ENCODE measurements at places on chromosomes 1 and 21.

GRCh38 chr1:157352817-157353408, 199.4 kb downstream of the FCRL5 start:
- no peak for DNase-seq

- DNase-seq, result no peak
These were observed at the start of gene TMOD4 for GRCh38 chr1:151175863-151176262. Gene TMOD4, minus strand, starts transcription at chr1:151175981. Its CDS starts 1,106 bp downstream, at chr1:151174875.

GRCh38 chr1:64031236-64031635, 172.2 kb upstream of the UBE2U start:
- no peak for DNase-seq

- no peak for DNase-seq
These were observed at the start of gene LCK for GRCh38 chr1:32250893-32251716. Gene LCK, plus strand, starts transcription at chr1:32251265. Its CDS starts 23,065 bp downstream, at chr1:32274330.

- DNase-seq, result no peak
These were observed 464 bp downstream of the ACBD6 start for GRCh38 chr1:180501865-180502360.

GRCh38 chr1:12179111-12179519, 12.3 kb downstream of the TNFRSF1B start:
- DNase-seq, result no peak

- no peak for DNase-seq
These were observed 5.3 kb downstream of the E2F2 start for GRCh38 chr1:23525558-23526250.

DNA sequence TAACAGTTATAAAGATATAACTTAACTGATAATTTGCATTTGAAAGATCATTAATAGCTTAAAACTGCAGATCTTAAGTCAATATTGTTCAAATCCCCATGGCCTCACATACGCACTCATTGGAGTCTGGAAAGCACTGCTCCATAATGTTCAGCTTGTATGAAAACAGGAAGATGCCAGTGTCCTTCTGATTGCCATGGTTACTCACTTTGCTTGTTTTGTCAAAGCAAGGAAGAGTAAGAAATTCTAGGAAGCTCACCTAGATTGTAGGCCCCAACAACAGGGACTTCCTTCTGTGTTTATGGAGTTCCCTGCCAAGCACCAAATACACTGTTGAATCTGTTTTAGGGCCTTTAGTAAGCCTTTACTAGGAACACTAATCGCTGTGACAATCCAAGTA, 10.9 kb downstream of the GAS5 start:
- no peak for DNase-seq

DNA sequence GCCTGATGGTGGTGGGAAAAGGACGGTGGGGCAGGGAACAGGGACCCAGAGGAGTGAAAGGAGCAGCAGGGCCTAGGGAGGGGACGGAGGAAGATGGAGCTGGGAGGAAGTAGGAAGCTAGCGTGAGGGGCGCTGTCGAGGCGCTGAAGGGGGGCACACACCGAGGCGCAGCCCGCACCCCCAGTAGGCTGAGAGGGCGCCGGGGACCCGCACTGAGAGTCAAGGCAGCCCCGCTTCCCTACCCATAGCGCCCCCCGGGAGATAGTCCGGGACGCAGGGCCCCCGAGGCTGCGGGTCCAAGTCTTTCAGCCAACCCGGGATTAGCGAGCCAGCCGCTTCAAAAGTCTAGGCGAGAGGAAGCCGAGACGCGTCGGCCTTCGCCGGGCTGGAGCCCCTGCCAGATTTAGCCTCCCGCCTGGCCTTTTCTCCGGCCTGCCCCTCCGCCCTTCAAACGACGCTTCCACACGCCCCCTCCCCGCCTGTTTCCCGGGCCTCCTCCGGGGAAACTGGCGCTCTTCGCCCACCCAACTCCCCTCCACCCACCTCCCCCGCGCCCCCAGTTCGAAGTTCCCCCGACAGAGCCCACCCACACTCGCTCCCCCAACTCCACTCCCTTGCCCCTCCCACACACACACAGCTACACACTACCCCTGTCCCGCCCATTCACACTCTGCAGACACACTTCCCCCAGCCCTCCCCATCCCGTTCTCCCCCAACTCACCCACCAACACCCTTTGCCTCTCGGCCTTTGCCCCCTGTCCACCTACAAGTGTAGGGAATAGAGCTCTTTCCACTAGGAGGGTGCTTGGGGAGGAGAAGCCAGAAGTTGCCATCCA, 7.8 kb upstream of the PROX1 start:
- DNase-seq, result no peak

DNA sequence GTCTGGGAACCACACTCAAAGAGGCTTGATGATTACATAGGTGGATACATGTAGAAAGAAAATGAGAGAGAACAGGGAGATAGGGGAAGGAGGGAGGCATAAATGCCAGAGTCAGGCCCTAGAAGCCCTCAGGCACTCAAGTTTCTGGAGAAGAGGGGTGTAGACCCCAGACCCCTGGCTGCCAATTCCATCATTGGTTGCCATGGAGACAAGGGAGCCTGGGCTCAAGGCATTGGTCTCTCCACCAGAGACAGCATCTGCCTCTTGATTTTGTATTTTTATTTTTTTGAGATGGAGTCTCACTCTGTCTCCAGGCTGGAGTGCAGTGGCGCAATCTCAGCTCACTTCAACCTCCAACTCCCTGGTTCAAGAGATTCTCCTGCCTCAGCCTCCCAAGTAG, 114.3 kb upstream of the GRIK3 start:
- DNase-seq, result no peak

DNA sequence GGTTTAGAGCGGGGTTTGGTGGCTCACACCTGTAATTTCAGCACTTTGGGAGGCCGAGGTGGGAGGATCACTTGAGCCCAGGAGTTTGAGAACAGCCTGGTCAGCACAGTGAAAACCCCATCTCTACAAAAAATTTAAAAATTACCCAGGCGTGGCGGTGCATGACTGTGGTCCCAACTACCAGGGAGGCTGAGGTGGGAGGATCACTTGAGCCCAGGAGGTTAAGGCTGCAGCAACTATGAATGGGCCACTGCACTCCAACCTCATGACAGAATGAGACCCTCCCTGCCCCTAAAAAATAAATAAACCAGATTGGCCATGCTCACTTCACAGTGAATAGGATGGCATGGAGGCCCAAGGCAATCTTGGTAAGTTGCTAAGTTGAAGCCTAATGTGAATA, 168.9 kb downstream of the RHOU start:
- no peak for DNase-seq

DNA sequence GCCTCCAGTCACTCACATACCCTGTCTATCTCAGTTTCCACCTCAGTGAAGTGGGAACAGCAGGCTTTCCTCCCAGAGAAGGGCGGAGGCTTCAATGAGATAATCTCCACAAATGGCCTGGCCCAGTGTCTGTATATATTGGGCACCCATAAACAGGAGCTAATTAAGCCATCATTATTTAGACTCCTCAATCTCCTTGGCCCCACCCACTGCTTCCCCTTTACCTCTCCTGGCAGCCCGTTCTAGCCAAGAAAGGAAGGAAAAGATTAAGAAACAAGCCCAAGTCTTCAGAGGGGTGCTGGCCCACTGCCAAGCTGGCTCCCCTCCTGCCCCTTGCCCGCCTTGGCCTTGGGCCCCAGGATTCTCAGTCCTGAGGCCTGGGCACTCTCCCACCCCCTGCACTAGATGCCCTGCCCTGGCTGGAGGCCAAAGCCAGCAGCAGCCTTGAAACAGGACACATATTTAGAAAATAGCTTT, 15.9 kb upstream of the EPB41 start:
- DNase-seq, result no peak

GRCh38 chr1:8908388-8909151, 30.1 kb upstream of the ENO1 start:
- DNase-seq, result no peak

- no peak for DNase-seq
These were observed 12.4 kb upstream of the TCHH start for GRCh38 chr1:152127673-152128072.

DNA sequence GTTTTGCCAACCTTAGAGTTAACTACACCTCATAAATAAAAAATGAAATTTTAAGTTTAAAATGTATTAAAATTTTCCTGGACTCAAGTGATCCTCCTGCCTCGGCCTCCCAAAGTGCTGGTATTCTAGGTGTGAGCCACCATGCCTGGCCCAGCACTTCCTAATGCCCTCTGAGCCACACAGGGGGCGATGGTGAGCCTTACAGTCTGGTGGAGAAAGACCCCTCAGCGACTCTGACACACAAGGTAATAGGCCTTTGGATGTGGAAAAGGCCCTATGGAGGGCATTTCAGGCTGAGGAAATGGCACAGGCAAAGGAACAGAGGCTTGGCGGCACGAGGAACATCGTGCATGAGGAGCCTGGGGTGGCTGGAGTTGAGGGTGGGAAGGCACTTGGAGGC, 6.7 kb downstream of the CITED4 start:
- no peak for DNase-seq

- no peak for DNase-seq
These were observed 35.5 kb downstream of the SH3GLB1 start for GRCh38 chr1:86739648-86740509.

- DNase-seq, result no peak
These were observed 2.8 kb downstream of the PLA2G5 start for GRCh38 chr1:20072771-20073170.

DNA sequence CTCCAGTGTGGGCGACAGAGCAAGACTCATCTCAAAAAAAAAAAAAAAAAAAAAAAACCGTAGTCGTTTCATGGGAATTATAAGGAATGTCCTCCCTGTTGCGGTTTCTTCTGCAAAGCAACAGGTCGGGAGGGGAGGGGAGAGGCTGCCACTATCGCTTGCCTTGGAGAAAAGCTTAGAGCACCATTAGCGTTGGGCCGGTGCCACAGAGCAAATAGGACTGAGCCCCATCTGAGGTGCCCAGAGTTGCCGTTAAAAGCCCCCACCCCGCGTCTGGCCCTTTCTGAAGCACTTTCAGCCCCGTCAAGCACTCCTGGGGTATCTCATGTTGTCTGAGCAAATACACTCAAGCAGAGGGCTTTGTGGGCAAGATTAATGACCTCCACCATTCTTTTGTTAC, 2.2 kb downstream of the RIPPLY3 start:
- DNase-seq, result no peak

DNA sequence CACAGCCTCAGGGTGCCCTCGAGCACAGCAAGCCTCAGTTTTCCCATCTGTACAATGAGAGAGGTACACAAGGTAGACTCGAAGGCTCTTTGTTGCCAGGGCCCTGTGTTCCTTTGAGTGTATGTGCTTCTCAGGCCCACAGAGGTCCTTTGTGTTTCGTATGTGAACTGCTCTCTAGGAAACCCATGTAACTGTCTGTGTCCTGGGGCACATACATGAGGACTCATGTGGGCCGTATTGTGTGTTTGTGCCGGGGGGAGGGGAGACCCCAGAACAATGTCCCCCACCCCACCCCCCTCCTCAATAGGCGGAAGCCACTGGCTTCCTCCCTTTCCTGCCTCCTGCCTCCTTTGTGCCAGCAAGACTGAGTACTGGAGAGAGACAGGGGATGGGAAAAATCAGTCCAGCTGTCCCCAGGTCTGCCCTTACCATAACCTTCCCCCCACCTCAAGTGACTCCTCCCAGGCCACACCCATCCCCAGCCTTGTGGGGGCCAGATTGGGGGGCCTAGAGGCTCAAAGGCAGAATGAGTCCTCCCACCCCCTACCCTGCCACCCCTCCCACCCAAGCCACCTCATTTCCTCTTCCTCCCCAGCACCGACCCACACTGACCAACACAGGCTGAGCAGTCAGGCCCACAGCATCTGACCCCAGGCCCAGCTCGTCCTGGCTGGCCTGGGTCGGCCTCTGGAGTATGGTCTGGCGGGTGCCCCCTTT, at the start of gene TIE1:
TSS of gene TIE1 (plus strand) at position 605 of the 717 bp plus-strand sequence. CDS start at position 695, 90 bp downstream.
- peak; percentile 19 for DNase-seq

DNA sequence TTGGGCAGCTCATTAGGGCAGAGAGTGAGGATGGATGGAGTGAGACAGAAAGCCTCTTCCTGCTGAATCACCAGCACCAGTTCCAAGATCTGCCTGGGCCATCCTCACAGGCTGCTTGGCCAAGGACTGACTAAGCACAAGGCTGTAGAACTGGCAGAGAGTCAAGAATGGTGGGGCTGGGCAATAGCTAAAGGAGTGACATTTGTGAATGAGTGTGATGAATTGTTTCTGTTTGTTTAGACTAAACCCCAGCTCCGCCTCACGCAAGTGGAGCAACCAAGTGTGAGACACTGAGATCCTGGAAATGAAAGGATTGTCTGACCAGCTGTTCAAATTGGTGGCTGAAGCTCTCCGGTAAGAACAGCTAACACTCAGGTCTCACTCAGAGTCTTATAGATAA, 38.6 kb downstream of the BRINP2 start:
- DNase-seq, result peak; percentile 9

DNA sequence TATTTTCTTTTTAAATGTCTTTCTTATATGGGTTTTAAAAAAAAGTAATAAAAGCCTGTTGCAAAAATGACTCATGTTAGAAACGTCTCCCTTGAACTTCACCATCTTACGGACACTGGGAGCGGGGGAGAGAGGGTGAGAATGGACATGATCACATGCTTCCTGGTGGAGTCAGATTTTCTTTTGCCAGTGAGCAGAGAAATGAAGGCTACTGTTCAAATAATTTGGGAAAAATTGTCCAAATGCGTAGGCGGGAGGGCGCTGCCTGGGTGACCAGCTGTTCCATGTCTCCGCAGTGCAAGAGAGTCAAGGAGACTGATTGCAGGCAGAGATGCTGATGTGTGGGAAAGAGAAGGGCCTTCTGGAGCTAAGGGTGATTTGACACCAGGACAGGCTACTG, 23.1 kb downstream of the EIF2D start:
- DNase-seq, result no peak

- DNase-seq, result peak; percentile 79
These were observed 146.0 kb downstream of the PLA2G4A start for GRCh38 chr1:186974774-186975181.

DNA sequence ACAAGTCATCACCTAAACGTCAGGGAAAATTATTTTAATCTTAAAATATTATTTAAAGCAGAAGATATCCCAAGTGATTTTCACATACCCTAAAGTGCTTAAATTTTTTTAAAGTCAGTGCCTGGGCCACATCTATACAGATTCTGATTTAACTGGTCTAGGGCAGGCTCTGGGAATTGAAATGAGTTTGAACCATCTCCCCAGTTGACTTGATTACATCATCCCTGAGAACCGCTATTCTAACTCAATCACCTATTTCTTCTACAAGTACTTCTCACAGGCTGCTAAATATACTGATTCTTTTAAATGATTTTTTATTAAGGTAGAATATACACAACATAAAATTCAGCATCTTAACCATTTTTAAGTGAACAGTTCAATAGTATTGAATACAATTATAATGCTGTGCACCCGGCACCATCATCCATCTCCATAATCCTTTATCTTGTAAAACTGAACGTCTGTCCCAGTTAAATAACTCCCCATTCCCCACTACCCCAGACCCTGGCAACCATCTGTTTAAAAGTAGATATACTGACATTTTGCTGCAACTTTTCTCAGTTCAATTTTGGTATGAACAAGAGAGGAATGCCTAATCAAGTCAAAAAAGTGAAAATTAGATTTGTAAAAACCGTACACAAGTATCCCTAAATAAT, 19.5 kb downstream of the GART start:
- DNase-seq, result no peak
